Bladder microvascular endothelial cell (primary cell): ENCODE measurements at places on chromosomes 2 and 18. TPM values are rescaled to one million over a fixed set of nuclear protein-coding genes. Genes with fewer than 3 reads are reported as not detected.

Gene SP110
- 7.1 and 9.7 TPM in 2 replicates for total RNA-seq

Gene FRZB
- total RNA-seq: under 0.01 and 0.13 TPM in 2 replicates

Gene GKN1
- not detected in 2 replicates for total RNA-seq

Gene UGT1A7
- total RNA-seq: not detected in 2 replicates

Gene ASPRV1
- 0.16 and 0.25 TPM in 2 replicates for total RNA-seq

Gene CXCR1
- not detected in 2 replicates for total RNA-seq

Gene FNDC4
- total RNA-seq: 11.6 and 14.6 TPM in 2 replicates
